Jurkat, Clone E6-1 (cell line): ENCODE measurements at places on chromosomes 5 and 9.
A peak's percentile ranks its signal among the peaks of the same experiment; 100 is the strongest.

DNA sequence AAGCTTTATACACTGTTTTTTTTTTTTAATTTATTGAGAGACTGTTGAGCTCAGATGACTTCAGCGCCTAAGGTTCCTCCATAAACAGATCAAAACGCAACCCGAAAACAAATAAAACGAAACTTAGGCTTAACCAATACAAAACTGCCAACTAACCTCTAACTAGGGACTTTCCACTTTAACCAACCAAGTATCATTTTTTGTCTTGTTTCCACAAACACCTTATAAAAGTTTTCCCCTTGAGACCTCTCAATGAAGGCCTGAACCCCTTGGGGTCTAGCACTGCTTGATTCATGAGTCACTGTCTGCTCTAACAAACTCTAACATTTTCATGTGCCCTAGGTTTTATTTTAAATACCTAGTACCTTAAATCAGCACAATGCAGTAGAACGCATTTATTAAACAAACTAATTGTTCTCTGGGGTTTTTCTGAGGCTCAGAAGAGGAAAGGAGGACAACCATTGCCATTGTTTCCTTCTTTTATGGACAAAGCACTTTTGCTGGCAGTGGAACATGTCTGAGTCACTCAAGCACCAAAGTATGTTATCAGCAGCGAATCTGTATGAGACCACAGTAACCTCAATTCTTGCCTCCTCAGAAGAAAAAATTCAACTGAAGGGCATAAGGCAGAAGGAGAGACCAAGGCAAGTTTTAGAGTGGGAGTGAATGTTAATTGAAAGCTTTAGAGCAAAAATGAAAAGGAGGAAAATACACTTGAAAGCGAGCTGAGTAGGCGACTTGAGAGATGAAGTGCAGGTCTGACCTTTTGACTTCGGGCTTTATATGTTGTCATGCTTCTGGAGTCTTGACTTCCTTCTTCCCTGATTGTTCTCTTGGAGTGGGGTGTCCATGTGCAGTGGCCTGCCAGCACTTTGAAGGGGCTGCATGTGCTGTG is 97.7 kb upstream of the HCN1 start:
- DNase-seq: no peak

DNA sequence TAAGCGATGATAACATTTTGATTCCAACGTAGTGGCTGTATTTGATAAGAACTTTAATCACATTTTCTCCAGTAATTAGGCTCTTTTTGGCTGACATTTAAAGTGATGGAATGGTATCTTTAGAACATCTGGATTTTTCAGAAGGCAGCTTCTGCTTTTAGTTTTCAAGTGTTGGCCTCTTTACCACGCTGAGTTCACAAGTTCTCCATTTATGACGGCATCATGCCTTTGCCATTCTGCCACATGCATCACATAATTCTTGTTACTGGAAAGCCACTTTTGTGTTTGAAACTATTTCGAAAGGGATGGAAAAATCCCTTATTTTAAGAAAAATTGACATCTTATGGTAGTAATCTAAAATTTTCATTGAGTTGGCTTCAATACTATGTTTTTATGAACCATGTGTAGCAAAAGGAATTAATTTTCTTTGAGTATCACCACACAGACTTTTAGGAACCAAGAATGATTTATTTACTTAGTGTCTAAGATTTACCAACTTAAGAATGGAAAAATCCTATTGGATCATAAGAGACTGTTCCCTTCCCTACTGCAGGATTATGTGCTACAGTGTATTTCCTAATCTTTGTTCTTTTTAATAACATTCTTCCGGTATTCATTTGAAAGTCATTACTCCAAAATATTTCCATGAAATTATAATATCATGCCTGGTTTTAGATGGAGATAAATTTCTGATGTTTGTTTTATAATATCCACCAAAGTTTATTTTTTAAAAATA is 344.2 kb downstream of the ADGRV1 start:
- no peak for DNase-seq

DNA sequence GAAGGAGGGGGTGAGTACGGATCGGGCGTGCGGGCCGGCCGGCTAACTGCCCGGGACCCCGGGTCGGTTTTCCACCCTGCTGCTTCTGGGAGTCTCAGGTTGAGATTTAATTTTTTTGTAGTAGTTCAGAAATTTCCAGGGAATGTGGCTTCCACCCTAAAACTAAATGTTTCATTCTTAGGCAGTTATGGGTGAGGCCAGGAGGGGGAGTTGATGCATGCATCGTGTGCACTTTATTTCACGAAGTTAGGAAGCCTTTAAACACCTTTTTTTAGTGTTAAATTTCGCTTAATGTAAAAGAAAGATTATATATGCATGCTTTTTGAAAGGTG is 905 bp downstream of the CDK9 start:
- DNase-seq: no peak

DNA sequence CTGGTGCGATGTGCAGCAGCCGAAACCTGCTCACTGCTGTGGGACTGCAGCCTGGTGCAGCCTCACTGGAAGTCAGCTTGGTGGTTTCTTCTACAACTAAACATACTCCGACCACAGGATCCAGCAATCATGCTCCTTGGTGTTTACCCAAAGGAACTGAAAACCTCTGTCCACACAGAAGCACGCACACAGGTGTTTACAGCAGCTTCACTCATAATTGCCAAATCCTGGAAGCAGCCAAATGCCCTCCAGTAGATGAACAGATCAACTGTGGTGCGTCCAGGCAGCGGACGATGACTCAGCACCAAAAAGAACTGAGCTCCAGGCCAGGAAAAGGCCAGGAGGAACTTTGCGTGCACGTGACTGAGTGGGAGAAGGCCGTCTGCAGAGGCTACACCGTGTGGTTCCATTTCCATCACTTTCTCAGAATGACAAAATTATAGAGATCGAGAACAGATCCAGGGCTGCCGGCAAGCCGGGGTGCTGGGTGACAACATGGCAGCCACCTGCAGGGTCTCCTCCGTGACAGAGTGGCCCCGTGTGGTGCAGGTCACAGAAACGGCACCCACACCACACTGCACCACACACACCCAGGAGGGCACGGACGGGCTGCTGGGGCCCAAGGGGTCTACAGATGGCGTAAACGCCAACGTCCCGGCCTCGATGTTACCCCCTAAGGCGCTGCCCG is 23.1 kb upstream of the NSMF start:
- DNase-seq: no peak

DNA sequence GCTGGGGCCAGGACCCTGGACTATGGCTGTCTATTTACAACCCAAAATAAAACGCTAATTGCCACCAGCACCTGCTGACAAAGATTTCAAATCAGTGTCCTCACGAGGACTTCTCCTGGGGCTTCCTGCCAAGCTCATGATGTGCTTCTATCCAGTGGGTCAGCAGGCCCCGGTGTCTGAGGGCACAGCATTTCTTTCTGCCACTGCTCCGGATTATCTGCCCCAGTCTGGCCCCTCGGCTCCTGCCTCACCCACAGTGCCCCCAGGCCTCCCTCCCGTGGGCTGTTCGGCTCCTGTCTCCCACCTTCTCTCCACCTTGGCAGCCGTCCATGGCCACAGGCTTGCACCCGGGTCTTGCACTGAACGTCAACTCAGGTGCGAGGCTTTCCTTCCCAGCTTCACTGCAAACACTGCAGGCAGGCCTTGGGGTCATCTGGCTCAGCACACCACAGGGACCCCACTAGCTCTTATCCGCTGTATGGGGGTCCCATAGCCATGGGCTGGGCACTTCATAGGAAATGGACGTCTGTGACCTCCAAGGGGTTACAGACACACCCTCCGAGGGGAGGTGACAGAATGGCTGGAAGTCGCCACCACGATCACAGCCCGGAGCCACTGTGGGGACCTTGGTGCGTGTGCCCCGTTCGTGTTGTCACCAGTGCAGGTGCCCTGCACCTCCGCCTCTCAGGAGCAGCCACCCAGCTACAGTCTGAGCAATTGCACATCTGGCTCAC is 43.8 kb upstream of the FCN1 start:
- no peak for DNase-seq

DNA sequence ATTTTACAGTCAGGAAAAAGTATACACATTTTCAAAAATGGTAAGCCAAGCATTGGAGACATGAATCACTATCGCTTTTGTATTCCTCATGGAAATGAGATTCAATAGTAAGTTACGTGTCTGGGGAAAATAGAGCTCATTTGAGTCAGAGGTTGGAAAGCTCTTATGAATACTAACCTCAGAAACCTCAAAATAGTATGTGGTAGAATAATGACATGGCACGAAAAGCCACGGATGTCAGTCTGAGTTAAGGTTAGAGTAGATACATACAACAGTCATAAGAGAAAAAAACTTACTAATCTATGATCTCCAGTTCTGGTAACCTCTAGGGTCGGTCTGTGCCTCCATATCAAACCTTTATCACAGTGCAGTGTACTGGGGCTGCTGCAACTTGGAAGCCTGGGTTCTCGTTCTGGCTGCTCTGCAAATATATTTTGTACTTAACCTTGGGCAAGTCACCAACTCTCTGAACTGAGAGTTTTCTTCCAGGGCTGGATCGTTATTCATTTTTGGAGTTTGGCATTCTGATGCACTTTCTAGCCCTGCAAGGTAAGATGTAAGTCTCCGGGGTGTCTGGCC is 31.8 kb downstream of the MAP1B start:
- DNase-seq: peak; percentile 69

GRCh38 chr5:112697322-112697721 is 40.4 kb upstream of the APC start:
- DNase-seq: no peak

GRCh38 chr5:158410976-158411375 is 552.0 kb upstream of the CLINT1 start:
- DNase-seq: no peak

- DNase-seq: peak; percentile 77
These were observed 19.0 kb upstream of the SPINK4 start for GRCh38 chr9:33220681-33221567.

- no peak for DNase-seq
These were observed 77.2 kb downstream of the PRRT1B start for GRCh38 chr9:131622523-131622922.

DNA sequence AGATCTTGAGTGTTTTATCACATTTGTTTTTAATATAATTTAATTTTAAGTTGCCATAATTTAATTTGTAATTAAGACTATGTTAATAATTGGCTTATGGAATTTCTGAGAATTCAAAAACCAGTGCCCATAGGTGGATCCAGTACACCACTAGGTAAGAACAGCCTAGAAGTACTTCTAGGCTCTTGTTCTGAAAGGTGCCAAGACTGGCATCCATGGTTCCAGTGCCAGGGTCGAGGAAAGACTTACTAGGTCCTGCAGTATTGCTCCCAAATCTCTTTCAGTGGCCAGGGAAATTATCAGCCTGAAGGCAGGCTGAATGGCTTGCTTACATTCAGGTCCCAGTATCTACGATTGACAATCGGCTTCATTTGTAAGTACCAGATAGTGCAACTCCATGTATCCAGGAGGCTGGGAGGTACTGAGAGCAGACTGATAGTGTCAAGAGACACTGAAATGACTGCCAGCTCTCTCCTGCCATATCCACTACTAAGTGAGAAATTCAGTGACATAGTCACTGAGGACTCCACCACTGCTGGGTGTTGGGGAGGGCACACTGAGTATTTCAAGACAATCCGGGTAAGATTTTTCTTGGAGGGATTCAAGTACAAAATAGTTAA is 159.2 kb upstream of the CCDC152 start:
- no peak for DNase-seq

GRCh38 chr5:131163276-131164119 is 1.6 kb downstream of the HINT1 start:
- peak; percentile 42 for DNase-seq

DNA sequence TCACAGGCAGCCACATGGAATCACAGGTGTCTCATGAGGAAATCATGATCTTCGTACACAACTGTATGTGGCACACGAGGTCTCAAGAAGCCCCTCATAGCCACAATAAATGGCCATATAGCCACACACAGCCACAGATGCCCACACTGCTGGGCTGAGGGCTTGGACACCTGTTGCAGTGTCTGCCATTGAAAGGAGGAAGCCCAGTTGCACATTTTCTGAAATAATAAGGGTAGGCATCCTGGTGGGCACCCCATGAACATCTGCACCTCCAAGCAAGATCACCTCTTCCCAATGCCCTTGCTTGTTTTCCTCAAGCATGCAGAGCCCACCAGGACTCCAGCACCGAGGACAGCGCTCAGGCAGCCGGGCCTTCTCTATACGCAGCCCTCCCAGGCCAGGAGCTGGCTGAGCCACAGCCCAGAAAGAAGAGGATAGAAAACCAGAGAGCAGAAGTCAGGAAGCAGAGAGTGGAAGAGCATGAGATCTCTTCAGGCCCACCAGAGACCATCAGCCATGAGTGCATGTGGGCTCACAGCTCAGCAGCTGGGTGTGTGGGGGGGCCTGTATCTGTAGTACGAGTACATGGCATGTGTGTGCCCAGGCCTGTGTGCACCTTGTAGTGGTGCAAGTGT is 1.0 kb upstream of the ACSL6 start:
- DNase-seq: no peak
